ENCODE measurements at places on chromosomes 7 and 10. TPM values are rescaled to one million over a fixed set of nuclear protein-coding genes. Genes with fewer than 3 reads are reported as not detected.

GRCh38 chr7:128201067-128201689 lies 39.9 kb upstream of the LEP start:
- DNase-seq: no peak

- no peak for DNase-seq
Measured at GRCh38 chr7:156005202-156005691, 193.0 kb upstream of the SHH start.

DNA sequence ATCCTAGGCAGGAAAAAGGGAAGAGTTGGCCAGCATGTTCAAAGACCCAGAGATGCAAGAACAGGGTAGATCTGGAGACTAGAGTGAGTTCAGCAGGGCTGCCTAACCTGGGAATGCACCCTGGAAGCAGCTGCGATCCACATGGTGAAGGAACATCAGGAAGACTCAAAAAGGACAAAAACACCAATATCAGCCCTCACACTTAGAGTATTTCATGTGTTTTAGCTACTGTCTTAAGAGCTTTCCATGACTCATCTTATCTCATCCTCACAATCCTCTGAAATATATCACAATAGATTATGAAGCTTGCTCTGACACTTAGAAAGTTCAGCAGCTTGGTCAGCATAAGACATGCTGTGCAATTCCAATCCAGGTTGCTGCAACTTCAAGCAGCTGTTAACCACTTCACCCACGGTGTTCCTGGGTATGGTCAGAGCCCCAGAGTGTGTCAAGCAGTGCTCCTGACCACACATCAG lies 380.9 kb downstream of the PARD3 start:
- no peak for DNase-seq

DNA sequence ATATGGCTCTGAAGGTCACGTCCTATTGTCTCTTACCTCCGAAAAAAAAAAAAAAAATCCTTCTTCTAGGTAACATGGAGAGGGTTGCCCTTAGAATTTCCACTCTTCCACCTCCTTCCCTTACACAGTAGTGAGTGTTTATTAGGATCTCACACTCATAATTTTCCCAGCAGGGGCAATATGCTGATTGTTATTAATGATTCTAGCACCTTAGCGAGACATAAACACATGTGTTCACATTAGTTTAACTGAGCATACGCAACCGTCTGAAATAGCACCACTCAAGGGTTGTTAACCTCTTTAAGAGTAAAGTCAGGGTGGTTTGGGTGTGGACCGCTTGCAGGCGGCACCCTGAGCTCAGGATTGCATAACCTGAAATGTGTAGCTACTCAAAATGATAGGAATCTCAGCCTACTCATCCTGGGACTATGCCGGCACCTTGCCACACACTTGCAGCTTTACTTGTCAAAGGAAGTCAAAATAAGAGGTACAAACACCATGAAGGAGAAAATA lies 52.2 kb downstream of the CPEB3 start:
- DNase-seq: no peak

- DNase-seq: no peak
Measured at GRCh38 chr7:116271161-116271913, 61.0 kb downstream of the TES start.

- no peak for DNase-seq
Measured at GRCh38 chr10:103502849-103503660, 9.6 kb downstream of the NEURL1 start.

PRPS1L1 gene
- not detected for polyA plus RNA-seq

Data from renal cortex interstitium (tissue), 15 donors.